Activated T-helper 17 cell treated with anti-CD3 and anti-CD28 coated beads, Interleukin-2, amount 50 U/mL, for 72 hours (primary cell): ENCODE measurements at places on chromosomes 2 and 18.
A peak's percentile ranks its signal among the peaks of the same experiment; 100 is the strongest.

GRCh38 chr18:76395609-76396008, 99.4 kb downstream of the ZNF516 start:
- ATAC-seq, result no peak

GRCh38 chr2:77767388-77768076, 245.4 kb upstream of the LRRTM4 start:
- ATAC-seq, result no peak

DNA sequence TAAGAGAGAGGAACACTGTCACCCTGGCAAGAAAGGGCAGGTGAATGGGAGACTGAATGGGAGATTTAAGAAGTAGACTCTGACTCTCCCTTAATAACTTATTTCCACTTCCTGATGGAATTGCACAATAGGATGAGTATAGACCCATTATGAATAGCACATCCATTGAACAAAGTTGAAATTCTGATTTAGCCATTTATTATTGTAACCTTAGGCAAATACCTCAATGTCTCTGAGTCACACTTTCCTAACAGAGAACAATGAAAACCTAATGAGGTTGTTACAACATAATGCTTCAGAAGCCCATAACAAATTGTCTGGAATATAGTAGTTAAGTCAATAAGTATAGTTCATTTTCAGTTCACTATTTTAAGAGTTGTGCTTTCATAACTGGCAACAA, 78.9 kb downstream of the NRXN1 start:
- no peak for ATAC-seq

GRCh38 chr2:235860111-235860510, 308.1 kb downstream of the GBX2 start:
- no peak for ATAC-seq

DNA sequence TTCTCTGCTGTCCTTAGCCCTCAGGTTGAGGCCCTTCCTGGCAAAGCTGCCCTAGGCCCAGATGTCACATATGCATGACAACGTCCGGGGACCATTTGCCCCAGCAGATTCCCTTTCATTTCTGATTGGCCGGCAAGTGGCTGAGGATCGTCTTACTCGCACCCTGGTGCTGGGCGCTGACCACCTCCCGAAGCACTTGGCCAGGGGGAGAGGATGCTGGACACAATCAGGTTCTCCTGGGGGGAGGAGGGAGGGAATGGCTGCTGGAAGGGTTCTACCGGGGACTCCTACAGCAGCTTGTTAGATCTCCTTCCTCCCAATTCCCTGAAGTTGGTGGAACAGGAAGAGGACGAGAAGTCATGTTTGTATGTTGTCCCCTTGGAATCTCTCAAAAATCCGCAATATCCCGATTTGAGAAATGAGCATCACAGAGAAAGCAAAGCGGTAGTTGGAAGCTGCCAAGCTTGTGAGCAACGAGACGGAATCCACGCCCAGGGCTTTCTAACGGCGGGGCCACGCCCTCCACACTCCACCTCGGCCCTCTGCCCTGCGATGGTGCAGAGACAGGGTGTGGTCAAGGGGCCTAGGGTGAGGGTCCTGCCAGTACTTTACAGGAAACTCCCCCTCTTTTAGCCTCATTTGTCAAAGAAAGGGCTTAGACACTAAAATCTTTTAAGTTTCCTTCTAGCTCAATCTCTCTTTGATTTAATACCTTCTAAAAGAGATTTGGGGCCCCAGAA, 61.8 kb upstream of the YWHAQ start:
- ATAC-seq, result peak; percentile 79

- ATAC-seq, result no peak
Measured at GRCh38 chr2:218421027-218421426, 2.1 kb downstream of the VIL1 start.

DNA sequence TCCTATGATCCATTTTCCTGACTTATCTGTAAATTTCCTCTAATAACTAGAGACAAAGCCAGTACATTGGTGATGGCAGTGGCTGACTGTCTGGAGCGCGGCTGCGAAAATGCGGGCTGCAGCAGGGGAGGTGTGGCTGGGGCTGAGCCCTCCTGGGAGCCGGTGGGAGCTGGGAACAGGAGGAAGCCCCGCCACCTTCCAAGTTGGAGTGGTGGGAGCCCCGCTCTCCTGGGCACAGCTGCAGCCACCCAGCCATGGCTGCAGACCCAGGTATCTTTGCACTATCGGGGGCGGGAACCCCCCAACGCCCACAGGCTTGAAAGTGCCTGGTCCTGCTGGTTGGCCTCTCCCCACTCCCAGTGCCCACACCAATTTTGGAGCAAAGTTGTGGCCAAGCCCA, 633.0 kb upstream of the TMEFF2 start:
- ATAC-seq, result no peak

DNA sequence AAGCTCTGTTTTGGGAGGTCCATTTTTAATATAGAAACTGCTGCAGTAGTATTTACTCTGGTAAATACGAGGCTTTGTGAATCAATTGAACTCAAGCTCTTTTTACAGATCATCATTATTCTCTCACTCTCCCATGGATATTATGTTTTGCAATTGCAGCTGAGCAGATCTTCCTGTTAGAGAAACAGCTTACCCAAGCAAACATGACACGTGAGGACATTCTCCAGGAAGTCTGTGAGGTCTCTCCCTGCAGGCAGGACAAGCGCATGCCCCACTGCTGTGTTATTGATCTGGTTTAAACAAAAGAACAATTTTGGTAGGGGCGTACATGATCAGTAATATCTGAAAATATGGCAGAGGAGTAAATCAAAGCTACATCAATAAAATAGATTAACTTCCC, 72.1 kb downstream of the COL6A3 start:
- ATAC-seq, result no peak

DNA sequence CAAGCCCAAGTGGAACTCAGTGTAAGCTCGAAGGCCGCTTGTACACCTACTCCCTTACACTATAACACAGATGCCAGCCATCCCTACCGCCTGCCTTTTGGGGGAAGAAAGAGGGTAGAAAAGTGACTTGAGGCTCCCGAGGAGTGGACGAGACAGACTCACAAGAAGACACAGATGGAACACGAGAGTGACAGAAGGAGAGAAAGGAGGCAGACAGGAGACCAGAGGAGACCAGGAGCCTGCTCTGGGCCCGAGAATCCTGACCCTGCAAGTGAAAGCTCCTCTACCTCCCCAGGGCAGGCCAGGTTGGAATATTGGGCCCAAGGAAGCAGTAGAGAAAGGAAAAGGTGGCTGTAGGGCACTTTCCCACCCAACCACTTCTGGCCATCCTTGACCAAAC, 23.4 kb upstream of the TNS1 start:
- no peak for ATAC-seq

GRCh38 chr2:213285404-213285803, 1.1 kb downstream of the SPAG16 start:
- no peak for ATAC-seq

DNA sequence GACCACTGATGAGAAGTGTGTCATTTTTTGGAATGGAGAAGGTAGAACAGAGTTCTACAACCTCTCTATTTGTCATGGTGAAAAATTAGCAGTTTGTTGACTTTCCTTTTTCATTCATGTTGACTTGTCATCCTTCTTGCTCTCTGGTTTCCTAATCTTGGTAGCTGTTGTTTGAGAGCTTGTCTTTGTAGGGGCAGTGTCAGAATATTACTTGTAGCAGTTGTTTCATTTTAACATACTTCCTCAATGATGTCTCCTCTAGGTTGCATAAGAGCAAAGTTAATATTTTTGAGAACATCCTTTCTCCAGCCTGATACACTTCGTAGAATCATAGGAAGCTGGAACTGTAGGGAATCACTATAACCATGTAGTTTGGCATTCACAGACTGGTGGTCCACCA, 368.2 kb upstream of the FANCL start:
- no peak for ATAC-seq

- ATAC-seq, result no peak
Measured at GRCh38 chr2:159939946-159940345, 122.5 kb downstream of the PLA2R1 start.

GRCh38 chr2:36468463-36469105, 113.0 kb downstream of the CRIM1 start:
- ATAC-seq, result no peak

DNA sequence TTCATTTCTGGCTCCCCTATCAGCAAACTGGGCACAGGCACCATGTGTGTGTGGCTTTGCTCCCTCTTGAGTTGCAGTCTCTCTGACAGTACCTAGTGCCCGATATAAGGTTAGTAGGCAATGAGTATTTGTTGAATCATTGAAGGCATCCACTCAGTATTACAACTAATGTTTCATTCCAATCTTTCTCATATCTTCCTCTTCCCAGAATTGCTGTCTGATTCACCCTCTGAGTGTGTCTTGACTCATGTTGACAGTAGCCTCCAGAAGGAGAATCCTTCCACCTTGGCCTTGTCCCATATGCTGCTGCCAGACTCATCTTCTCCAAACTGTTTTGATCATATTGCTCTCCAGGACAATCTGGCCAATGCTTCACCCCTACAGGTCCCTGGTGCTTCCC, 202.5 kb downstream of the LRRTM1 start:
- ATAC-seq, result no peak

GRCh38 chr2:100236166-100236565, 86.1 kb downstream of the LONRF2 start:
- no peak for ATAC-seq

DNA sequence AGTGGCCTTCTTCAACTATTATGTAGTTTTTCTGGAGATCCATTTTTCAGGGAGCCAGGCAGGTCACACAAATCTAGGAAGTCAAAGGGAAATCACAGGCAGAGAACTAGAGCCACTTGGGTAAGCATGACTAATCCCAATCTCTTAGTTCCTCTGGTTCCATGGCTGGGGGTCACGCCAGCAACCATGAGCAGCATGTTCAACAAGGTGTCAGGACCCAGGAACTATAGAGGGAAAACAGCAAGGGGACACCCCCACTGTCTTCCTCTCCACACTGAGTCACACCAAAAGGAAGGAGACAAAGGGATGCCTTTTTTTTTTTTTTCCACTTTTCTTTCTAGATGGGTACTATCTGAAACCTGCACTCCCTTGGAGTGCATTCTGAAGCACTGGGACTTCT, 250.9 kb downstream of the OTX1 start:
- ATAC-seq, result no peak

DNA sequence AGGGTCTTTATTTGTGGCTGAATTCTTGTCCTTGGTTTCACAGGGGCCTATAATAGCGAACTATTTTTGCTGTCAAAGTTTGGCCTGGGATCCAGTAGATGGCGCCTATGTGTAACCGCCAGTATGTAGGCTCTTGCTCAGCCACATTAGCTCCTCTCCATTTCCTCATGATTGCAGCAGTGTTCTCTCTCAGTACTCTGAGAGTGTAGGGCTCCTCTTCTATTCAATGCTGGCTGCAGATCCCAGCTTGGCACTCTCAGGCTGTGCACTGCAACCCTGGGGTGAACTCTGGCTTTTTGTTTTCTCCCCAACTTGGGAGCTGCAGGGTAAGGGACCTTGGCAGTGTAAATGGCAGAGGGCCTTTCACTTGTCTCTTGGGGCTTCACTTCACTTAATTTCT, 344.6 kb upstream of the CHAC2 start:
- ATAC-seq, result no peak

DNA sequence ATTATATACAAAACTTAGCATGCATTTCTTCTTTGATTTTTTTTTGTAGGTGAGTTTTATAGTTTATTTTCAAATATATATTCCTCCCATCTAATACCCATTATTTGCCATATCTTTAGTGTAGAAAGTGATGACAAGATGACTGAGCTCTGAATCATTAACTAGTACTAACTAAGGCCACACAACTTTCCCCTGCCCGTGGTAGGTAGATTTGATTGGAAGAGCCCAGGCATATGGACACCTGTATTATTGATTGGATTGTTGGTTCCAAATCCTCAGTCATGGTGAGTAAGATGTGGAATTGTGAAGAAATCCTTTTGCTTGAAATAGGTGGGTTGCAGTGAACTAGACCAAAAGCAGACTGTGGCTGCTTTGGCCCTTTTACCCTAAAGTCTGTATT, 54.8 kb downstream of the ABI2 start:
- ATAC-seq, result no peak

- no peak for ATAC-seq
Measured at GRCh38 chr18:48667276-48668254, 128.7 kb downstream of the CTIF start.
